ENCODE measurements at places on chromosomes 3 and 15. TPM values are rescaled to one million over a fixed set of nuclear protein-coding genes. Genes with fewer than 3 reads are reported as not detected.

- DNase-seq: no peak
Observed at GRCh38 chr3:105139881-105140560, 226.7 kb upstream of the ALCAM start.

DNA sequence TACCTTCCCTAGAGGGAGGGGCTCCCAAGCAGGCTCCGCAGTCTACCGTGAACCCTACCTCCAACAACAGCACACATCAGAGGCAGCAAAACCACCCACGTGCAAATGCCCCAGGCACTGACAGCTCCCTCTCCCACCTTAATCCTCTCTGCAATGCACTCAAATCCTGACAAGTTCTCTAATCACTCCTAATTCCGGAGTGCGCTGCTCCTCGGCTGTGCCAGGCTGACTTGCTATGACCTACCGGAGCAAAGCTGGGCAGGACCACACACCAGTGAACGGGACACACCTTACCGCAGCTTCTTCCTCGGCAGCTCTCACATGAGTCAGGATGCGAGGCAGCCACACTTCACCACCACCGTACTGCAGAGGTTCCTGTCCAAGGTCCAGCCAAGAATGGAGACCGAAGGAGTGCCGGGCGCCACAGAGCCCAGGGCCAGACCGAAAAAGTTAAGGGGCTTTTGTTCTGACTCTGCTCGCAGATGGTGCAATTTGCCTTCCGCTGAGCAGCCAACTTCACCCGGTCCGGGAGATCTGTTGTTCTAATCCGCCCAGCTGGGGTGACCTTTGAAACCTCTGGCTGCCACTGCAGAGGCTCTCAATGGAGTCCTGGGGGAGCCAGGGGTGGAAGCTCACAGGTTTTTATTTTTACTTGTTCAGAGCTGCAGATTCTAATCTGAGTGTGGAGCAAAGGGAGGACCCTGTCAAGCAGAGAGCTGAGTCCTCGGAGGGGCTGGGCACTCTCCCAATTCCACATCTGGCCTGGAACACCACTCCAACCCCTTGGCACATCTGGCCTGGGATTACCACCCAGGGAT, 84.4 kb downstream of the MYLK start:
- DNase-seq: no peak

DNA sequence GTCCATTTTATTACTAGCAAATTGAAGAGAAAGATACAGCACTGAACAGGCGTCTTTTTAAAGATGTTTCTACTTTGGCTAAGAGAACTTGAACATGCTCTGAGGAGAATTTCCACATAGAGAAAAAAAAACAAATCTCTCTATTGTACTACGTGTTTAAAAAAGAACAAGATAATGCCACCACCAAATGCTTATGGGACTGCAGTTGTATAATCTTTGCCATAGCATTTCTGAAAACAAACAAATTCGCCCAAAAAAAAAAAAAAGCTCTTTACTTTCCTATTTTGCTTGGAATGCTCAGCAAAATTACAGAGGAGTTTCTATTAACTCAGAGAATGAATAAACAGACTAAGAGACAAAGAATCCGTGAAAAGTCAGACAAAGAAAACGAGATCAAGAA, 114.2 kb downstream of the CNTN3 start:
- DNase-seq: no peak

DNA sequence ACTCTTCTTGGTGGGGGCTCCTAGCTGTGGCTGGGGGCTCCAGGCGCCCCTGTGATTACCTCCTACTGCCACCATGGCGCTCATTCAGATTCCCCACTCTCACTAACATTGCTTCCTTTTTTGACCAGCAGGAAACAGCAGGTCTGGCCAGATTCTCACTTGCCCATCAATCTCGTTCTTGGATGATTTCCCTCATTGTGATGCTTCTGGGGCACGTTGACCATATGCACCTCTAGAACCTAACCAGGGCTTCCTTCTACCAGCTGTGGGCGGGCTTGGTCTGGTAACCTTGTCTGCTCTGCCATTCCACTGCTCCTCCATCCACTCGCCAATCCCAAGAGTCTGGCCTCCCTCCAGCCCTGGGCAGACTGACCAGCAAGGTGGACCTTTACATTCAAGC, 35.9 kb upstream of the PTPN23 start:
- no peak for DNase-seq

- no peak for DNase-seq
Observed at GRCh38 chr3:101513419-101513986, 491 bp upstream of the SENP7 start.

Gene IP6K1
- 22.6 TPM for polyA plus RNA-seq

- DNase-seq: no peak
Observed at GRCh38 chr15:43930079-43930478, 103.3 kb downstream of the WDR76 start.

GRCh38 chr3:194205675-194206133, 69.8 kb downstream of the HES1 start:
- DNase-seq: no peak

DNA sequence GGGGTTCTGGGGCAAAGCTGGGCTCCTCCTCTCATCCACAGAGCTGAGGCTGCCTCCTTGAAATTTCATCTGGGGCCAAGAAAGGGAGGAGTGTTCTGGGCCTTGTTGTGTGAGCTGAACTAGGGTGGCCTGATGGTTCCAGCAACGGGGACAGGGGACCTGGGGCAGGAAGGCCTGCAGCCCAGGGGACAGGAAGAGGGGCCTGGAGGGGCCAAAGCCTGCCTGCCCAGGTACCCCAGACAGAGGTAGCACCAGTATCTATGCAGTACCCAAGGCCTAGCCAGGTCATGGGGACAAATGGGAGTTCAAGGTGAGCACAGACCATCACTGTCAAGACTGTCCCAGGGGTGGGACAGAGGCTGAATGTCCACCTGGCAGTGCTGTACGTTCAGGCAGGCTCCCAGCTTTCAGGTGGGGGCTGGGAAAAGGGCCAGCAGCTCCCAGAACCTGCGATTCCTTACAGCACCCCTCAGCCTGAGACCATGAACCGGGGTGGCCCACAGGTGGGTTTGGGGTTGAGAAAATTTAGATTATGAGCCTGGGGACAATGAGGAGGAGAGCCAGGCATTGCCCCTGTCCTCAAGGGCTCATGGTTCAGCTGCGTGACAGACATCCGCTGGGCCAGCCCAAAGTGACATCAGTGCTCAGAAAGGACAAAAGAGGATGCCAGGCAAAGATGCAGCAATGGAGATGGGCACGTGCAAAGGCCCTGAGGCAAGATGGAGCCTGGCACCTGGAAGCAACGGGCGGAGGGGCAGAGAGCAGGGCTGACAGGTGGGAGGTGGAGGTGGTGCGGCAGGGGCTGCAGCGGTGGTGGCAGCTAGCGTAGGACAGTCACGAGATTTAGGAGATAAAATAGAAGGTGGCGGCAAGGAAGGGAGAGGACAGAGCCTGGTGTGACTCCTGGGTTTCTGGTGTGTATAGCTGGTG, 28.0 kb downstream of the PSTPIP1 start:
- no peak for DNase-seq

Gene C3orf85
- not detected for polyA plus RNA-seq

GRCh38 chr15:70198441-70199123, 100.9 kb upstream of the TLE3 start:
- no peak for DNase-seq

DNA sequence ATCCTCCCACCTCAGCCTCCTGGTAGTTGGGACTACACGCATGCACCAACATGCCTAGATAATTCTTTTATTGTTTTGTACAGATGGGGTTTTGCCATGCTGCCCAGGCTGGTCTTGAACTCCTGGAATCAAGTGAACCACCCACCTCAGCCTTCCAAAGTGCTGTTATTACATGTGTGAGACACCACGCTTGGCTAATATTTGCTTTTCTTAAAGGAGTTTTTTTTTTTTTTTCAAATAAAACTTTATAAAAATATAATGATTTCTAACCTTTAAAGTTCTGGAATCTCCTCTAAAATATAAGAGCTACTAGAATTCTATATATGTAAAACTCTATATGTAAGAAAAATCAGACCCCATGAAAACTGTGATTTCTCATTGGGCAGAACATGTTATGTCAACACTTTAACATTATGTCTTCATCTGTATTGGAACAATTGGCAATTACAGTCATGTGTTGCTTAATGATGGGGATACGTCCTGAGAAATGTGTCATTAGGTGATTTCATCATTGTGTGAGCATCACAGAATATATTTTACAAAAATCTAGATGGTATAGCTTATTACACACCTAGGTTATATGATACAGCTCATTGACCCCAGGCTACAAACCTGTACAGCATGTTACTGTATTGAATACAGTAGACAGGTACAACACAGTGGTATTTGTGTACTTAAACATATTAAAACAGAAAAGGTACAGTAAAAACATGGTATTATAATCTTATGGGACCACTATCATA, 377.0 kb downstream of the PLCL2 start:
- DNase-seq: no peak

DNA sequence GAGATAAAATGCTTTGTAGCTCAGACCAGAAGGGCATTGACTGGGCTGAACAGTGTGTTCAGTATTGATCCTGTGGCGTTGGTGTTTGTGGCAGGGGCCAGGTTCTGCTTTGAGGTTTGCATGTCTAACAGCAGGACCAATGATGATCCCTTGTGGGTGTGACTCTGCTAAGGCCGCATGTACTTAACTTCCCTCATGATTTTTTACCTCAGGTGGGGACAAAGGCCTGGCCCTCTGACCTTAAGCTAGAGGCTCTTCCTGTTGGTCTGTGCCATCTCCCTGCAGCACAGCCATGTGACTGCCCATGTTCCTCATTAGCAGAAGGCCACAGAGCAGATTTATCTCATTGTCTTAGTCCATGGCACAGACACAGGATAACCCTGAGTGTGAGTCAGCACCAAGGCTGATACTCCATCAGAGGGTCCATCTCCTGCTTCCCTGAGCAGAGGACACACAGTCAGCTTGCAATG, 34.3 kb upstream of the BSN start:
- no peak for DNase-seq

GRCh38 chr3:56118968-56119367, 349.3 kb downstream of the ERC2 start:
- no peak for DNase-seq

GRCh38 chr15:64781299-64781698, 5.9 kb upstream of the RBPMS2 start:
- DNase-seq: no peak

DNA sequence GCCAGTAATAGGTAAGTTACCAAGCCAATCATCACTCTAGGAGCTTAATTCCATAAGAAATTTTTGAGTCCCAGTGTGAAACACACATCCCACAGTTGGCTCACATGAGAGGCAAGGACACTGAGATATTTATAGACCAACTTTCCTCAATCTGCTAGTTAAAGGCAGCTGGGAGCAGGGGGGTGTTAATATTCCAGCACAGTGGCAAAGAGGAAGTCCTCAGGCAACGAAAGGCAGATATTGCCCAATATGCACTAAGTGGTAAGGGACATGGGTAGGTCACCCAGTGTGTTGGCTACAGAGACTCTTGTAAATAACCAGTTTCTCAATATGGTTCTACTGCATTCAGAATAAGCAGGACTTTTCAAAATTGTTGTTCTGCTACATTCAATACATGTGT, 61.0 kb downstream of the TOP2B start:
- DNase-seq: no peak

- no peak for DNase-seq
Observed at GRCh38 chr3:138351151-138351550, 2.8 kb downstream of the MRAS start.

Gene LSMEM2
- 41.6 TPM for polyA plus RNA-seq

DNA sequence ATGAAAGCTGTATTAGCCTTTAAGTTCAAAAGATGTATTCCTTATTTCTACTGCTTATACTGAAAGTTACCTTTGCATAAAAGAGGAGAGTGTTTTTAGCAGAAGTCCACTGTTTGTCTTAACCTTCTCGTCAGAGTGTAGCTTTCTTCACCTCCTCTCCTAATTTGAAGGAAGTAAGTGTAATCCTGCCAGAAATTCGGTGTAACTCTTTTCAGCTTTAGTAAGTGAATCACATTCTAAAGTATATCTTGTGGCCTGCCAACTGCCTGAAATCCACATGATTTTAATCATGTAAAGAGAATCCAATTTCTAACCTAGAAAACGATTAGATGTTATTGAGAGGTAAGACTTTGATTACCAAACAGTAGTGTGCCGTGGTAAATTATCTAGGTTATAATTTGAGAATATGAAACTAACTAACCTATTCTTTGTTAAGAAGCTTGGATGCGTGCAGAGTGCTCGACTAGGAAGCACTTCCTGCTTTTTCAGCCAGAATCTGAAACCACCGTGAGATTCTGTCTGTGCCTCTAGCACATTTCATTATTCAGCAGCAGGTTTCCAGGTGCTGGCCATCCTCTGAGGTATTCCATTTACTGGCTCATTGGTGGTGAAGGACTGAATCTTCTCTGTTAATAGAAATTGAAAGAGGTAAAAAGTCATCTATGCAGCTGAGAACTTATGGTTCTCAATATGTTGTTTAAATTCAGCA, 7.5 kb downstream of the GYG1 start:
- no peak for DNase-seq

Gene PRR20G
- polyA plus RNA-seq: not detected

GRCh38 chr3:148238421-148238821, 459.3 kb upstream of the AGTR1 start:
- no peak for DNase-seq

GRCh38 chr15:55290528-55291057, 980 bp upstream of the RAB27A start:
- peak; percentile 26 for DNase-seq

Gene C2CD4A
- 0.04 TPM for polyA plus RNA-seq

DNA sequence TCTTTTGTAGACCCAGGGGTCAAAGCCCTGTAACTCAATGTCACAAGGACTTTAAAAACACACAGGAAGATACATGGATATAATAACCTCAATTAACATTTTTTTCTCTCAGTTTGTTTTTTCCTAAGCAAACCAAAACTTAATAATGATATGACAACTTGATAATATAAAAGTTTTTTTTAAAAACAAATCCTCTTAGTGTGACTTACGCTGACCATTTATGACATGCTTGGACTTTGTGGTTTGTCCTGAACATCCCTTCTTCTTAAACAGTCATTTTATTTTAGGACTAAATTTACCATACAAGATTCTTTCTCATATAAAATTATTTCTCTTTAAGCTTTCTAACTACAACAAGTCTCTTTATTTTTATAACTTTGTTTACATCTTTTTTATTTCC, 25.4 kb upstream of the FAM3D start:
- no peak for DNase-seq

Gene RLBP1
- 0.28 TPM for polyA plus RNA-seq

DNA sequence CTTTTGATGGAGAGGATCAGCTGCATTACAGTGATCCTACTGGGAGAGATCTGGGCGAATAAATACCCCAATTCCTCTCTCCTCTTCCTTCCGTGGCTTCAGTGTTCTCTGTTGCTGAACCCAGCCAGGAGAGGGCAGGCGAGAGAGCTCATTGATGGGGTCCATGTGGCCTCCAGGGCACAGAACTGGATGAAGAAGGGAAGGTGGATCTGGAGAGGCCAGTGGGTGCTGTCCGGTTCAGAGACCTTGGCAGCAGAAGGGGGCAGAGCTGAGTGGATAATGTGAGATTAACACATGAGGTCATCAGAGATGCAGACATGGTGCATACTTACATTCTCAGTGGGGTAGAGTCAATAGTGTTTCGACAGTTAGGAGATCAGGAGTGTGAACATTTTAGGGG, 193.6 kb downstream of the CLSTN2 start:
- DNase-seq: no peak

DNA sequence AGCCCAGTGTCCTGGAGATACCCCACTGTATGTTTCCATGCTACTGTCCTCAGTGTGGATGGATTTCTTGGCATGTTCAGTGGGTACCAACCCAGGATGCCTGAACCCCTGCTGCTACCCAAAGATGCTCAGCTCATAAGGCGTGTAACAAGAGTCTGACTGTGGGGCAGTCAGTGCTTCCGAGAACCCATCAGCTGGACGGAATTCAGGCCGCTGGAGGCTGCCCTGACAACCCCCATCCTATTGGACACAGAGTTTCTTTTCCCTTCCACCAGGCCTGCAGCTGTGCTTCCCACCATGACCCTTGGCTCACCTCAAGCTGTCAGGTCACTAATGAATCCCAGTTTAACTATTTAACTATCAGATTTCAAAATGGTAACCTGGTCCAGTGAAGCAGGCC, 224.1 kb upstream of the FEZF2 start:
- no peak for DNase-seq
